Trophoblast cell (in vitro differentiated cells and primary cell): ENCODE measurements at places on chromosomes 1 and 21.

DNA sequence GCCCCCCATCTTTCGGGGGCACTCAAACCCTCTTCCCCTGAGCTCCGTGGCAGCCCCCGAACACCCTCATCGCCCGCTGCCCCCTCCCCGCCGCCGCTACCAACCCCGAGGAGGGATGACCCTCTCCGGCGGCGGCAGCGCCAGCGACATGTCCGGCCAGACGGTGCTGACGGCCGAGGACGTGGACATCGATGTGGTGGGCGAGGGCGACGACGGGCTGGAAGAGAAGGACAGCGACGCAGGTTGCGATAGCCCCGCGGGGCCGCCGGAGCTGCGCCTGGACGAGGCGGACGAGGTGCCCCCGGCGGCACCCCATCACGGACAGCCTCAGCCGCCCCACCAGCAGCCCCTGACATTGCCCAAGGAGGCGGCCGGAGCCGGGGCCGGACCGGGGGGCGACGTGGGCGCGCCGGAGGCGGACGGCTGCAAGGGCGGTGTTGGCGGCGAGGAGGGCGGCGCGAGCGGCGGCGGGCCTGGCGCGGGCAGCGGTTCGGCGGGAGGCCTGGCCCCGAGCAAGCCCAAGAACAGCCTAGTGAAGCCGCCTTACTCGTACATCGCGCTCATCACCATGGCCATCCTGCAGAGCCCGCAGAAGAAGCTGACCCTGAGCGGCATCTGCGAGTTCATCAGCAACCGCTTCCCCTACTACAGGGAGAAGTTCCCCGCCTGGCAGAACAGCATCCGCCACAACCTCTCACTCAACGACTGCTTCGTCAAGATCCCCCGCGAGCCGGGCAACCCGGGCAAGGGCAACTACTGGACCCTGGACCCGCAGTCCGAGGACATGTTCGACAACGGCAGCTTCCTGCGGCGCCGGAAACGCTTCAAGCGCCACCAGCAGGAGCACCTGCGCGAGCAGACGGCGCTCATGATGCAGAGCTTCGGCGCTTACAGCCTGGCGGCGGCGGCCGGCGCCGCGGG is 837 bp downstream of the FOXD3 start:
- DNase-seq: peak; percentile 27

GRCh38 chr1:223794136-223794880 is 51.4 kb downstream of the TP53BP2 start:
- DNase-seq: no peak

GRCh38 chr1:11847667-11848372 is at the start of gene NPPA:
NPPA (minus strand) TSS chr1:11847783; CDS start chr1:11847684, 99 bp downstream.
- no peak for DNase-seq

DNA sequence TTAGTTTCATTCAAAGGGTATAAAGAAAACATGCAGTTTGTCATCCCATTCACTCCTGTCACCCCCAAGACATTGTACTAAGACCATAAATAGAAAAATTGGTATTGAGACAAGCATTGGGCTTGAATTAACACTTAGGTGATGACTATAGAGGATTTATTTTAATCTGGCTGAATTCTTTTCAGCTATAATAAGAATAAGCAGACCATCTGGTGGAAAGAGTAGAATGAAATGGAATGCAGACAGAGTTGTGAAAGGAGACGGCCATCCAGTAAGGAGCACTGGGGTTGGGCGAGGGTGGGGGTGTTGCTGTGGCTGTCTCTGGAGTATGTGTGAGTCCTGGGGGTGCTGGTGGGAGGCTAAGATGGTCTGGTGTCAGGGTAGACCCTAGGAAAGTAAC is 125.0 kb upstream of the IVNS1ABP start:
- no peak for DNase-seq

GRCh38 chr1:238487931-238488330 is 597.2 kb upstream of the ZP4 start:
- peak; percentile 34 for DNase-seq

- peak; percentile 23 for DNase-seq
Measured at GRCh38 chr21:26070822-26071425, 99.6 kb downstream of the APP start.
